Skeletal muscle cell (primary cell): ENCODE measurements at places on chromosomes 4 and X.

GRCh38 chr4:183118141-183118540 lies 19.1 kb downstream of the WWC2 start:
- no peak for DNase-seq

- DNase-seq, result peak; percentile 45
These were observed 162.1 kb downstream of the SMIM20 start for GRCh38 chr4:26076000-26076587.

- peak; percentile 36 for DNase-seq
These were observed 1.1 kb downstream of the HSPA4L start for GRCh38 chr4:127783026-127783769.

DNA sequence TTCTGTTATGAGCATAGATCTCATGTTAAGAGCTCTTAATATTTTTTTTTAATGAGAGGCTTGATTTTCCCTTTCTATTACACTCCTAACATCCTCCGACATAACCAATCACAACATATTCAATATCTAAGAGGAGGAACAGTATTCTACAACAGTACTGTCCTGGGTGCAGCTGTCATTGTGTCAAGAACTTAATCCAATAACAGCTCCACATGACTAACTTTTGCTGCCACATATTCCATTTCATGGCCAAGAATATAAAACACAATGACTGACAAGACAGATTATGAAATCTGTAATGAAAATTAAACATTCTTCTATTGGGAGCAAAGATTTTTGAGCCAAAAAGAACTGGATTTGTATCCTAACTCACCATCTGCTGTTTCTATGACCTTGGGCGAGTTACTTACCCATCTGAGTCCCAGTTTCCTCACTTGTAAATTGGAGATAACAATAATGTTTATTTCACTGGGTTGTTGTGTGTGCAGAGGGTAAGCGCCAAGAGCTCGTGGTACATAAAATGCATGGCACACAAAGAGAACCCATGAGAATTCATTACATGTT lies 405.6 kb downstream of the SPRY1 start:
- no peak for DNase-seq

GRCh38 chr4:4302001-4302400 lies 11.9 kb downstream of the ZBTB49 start:
- no peak for DNase-seq

GRCh38 chrX:44043496-44043895 lies 70.3 kb upstream of the NDP start:
- no peak for DNase-seq

- no peak for DNase-seq
These were observed 440.4 kb upstream of the ADGRL3 start for GRCh38 chr4:60759518-60760245.

- DNase-seq, result no peak
These were observed 540.5 kb upstream of the BOD1L1 start for GRCh38 chr4:14167876-14168510.

DNA sequence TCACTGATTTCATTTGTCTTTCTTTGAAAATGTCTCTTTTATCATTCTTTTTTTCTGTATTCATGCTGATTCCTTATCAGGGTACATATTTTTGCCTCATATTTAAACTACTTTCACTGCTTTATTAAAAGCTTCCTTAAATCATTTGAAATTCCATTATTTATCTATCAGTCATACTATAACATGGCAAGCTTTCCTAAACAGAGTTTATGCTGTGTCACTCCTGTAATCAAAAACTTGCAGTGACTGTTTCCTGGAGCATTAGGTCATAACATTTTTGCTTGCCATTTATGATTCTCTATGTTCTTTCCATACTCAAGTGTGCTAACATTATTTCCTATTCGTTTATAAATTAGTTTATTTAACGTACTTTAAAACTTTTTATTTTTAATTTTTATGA lies 203.7 kb downstream of the BMPR1B start:
- no peak for DNase-seq

- no peak for DNase-seq
These were observed 18.5 kb downstream of the ACSL1 start for GRCh38 chr4:184807256-184807655.

DNA sequence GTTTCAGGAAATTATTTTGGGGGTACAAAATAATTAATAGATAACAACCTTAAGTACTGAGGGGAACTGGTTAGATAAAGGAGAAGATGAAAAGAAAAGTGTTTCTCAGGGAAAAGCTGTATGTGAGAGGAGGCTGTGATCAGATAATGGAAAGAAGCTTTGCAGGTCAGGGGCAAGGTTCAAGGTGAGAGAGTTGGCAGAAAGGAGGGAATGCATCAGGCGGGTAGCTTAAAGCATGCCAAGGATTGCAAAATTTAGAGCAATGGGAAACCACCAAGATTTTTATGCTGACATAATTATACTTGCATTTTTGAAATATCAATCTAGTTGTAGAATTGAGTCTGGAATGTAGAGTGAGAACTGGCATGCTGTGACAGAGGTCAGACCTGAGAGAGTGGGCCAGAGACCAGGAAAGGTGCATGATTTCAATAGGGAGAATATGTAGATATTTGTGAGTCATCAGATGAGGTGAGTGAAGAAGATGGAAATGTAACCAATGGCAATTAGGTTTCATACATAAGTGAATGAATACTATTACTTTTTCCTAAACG lies 508.7 kb downstream of the TRIML1 start:
- DNase-seq, result no peak

GRCh38 chr4:158826057-158826456 lies 57.2 kb downstream of the FNIP2 start:
- DNase-seq, result no peak

DNA sequence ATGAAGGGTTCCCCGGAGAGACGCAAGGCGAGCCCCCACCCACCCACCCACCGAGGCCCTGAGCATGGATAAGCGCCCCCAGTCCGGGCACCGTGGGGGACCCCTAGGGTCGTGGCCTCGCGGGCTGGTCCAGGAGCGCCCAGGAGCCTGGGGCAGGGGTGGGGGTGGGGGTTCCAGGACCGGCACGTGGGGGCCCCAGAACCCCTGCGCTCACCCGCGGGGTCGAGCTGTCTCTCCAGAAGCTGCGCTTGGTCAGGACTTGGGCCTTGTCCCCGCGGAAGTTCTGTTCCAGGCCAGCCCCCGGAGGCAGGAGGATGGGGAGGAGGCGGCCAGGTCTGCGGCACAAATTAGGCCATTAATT lies 11.2 kb upstream of the SHOX start:
- no peak for DNase-seq

- no peak for DNase-seq
These were observed 113.0 kb upstream of the DCLK2 start for GRCh38 chr4:149965206-149965605.

- DNase-seq, result no peak
These were observed 69.5 kb downstream of the RTL9 start for GRCh38 chrX:110428144-110428543.

- DNase-seq, result peak; percentile 45
These were observed 280.9 kb upstream of the RPS6KA3 start for GRCh38 chrX:20547611-20548051.

DNA sequence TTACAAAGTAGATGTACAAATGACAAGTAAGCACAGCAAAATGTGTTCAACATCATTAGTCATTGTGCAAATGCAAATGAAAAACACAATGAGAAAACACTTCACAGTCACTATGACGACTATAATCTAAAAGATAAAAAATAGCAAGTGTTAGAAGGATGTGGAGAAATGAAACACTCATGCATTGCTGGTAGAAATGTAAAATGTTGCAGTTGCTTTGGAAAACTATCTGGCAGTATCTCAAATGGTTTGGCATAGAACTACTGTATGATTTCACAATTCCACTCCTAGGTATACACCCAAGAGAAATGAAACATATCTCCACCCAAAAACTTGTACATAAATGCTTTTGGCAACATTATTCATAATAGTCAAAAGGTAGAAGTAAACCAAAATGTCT lies 459.7 kb upstream of the TRAM1L1 start:
- DNase-seq, result no peak

- DNase-seq, result no peak
These were observed 4.8 kb upstream of the TMEM154 start for GRCh38 chr4:152684587-152684986.

- no peak for DNase-seq
These were observed 97.6 kb downstream of the RAP1GDS1 start for GRCh38 chr4:98358630-98359248.

DNA sequence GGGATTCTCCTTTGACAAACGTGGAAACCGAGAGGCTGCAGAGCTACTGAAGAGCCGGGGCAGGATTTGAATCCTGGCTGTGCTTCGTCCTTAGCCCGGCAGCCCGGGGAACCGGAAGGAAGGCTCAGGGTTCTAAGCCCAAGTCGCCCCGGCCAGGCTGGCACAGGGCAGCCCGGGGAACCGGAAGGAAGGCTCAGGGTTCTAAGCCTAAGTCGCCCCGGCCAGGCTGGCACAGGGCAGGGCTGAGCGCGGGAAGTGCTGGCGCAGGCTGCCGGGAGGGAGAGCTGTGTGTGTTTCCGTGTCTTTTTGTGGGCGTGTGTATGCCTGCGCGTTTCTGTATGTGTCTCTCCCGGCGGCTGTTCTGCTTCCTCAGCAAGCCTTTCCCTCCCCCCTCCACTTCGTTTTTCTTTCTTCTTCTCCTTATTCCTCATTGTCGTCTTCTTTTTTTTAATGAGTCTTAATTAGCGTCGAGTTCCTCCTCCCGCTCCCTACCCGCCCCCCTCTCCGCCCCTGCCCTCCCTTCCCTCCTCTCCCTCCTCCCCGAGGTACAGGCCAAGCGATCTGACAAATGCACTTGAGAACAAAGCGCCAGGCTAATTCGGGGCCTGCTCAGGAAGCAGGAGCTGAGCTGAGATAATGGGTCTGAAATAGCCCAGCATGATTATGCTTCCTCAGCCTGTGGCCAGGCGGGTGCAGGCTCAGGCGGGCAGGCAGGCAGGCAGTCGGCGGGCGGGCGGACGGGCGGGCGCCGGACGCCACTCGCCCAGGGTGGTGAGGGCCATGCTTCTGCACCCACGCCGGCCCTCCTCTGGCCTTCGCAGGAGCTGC lies 65.9 kb downstream of the EFNB1 start:
- no peak for DNase-seq

GRCh38 chr4:155675709-155676429 lies 9.2 kb downstream of the GUCY1A1 start:
- DNase-seq, result no peak

DNA sequence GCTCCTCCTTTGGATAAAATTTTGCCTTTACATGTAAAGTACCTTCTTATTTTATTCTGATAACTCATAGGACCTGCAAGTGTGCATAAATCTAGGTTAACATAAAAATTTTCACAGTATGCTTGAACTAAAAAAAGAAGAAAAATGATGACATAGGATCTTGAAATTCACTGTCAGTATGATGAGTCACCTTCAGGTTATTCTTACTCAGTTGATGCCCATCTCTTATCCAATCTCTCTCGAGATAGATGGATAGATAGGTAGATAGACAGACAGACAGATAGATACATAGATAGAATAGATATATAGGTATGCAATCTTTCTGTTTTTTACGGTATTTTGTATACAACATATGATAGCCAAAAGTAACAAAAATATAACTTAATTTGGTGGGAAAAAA lies 485.5 kb downstream of the NAF1 start:
- DNase-seq, result no peak

DNA sequence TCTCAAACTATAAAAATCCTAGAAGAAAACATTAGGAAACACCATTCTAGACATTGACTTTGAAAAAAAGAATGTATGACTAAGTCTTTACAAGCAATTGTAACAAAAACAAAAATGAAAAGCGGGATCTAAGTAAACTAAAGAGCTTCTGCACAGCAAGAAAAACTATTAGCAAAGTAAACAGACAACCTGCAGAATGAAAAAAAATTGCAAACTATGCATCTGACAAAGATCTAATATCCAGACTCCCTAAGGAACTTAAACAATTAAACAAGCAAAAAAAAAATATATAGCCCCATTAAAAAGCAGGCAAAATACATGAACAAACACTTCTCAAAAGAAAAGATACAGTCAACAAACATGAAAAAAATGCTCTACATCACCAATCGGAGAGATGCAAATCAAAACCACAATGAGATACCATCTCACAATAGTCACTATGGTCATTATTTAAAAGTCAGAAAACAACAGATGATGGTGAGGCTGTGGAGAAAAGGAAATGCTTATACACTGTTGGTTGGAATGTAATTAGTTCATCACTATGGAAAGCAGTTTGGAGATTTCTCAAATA lies 168.1 kb downstream of the EPHA5 start:
- peak; percentile 40 for DNase-seq

DNA sequence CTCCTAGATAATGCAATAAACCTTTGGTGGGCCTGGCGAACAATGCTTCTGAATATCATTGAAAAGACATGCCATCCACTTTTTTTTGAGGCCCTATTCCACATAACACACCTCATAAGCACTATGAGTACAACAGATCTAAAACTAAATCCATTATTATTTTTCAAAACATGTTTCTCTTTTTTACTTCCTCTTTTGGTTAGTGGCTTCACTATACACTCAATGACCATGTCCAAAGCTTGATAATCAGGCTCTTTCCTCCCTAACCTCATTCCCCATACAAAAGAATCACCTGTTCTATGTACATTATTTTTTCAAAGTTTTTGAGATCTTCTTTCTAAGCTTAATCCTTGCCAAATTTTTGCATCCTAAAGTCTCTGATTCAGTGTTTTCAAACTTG lies 20.4 kb upstream of the NPY2R start:
- no peak for DNase-seq

DNA sequence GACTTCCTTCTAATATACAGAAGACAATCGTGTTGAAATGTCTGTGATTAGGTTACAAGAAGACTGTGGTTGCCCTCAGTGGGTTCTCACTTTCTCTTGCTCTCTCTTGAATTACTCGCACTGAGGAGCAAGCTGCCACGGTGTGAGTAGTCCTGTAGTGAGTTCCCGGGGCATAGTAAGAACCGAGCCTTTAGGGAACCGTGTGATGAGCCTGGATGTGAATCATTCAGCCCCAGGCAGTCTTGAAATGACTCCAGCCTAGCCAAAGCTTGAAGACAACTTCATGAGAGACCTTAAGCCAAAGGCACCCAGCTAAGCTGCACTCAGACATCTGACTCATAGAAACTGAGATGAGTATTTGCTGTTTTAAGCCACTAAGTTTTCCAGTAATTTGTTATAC lies 292.7 kb downstream of the SPOCK3 start:
- DNase-seq, result no peak

GRCh38 chr4:43130228-43131021 lies 237.9 kb downstream of the GRXCR1 start:
- DNase-seq, result no peak

- no peak for DNase-seq
These were observed 53.9 kb downstream of the ENPP6 start for GRCh38 chr4:184163813-184164212.

GRCh38 chrX:18927558-18927957 lies 56.4 kb downstream of the PHKA2 start:
- DNase-seq, result no peak

GRCh38 chr4:80585542-80585941 lies 250.0 kb downstream of the CFAP299 start:
- no peak for DNase-seq
